ENCODE measurements at places on chromosomes 4 and X.
A peak's percentile ranks its signal among the peaks of the same experiment; 100 is the strongest.

- DNase-seq: no peak
Measured at GRCh38 chrX:40445691-40446090, 135.1 kb upstream of the ATP6AP2 start.

DNA sequence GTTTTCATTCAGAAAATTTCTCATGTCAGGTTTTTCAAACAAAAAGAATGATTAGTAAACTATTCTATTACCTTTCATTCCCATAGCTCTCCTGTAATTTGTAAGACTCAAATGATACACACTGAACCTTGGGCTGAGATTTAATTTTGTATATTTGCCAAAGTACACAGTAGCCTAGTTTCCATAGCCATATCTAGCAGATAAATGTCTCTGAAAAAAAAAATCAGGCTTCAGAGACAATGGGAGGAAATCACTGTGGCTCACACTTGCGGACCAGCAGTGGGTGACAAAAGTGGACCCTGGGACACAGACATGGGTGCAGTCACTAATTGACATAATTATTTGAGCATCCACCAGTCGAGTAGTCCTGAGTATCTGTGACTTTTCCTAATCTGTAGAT lies 46.6 kb downstream of the MAOA start:
- DNase-seq: no peak

DNA sequence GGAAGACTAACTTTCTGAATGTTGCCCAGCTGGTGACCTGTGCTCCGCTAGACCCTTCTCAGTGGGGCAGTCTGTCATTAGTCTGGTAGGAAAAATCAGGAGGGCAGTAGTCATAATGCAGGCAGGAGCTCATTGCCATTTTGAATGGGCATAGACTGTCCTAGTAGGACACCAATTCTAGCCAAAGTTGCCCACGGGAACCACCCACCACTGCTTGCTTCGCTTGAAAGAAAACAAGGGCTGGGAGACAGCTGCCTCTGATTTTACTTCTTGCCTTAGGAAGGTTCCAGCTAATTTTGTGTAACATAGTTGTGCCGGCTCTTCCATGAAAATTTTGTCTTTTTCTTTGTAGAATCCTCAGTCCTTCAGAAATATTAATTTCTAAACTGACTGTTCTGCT lies 23.3 kb downstream of the HOPX start:
- DNase-seq: no peak

- DNase-seq: no peak
Measured at GRCh38 chrX:1398431-1399340, 6.8 kb upstream of the SLC25A6 start.

DNA sequence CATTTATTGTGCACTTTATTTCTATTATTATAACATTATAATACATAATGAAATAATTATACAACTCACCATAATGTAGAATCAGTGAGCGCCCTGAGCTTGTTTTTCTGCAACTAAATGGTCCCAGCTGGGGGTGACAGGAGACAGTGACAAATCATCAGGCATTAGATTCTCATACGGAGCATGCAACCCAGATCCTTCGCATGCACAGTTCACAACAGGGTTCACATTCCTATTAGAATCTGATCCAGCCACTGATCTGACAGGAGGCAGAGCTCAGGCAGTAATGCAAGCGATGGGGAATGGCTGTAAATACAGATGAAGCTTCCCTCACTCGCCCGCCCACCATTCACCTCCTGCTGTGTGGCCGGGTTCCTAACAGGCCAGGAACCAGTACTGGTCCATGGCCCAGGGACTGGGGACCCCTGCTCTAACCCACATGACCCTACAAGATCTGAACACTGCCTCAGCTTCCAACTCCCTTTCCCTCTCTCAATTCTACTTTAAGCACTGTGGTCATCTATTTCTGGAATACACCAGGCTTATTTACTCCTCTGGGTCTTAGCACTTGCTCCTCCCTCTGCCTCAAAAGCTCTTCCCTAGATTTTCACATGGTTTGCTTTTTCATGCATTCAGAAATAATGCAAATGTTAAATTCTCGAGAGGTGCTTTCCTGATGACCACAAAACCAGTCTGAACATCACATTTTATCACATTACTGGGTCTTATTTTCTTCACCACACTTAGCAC lies 166.8 kb upstream of the HCCS start:
- DNase-seq: no peak

GRCh38 chr4:112002248-112002661 lies 143.0 kb upstream of the FAM241A start:
- no peak for DNase-seq

DNA sequence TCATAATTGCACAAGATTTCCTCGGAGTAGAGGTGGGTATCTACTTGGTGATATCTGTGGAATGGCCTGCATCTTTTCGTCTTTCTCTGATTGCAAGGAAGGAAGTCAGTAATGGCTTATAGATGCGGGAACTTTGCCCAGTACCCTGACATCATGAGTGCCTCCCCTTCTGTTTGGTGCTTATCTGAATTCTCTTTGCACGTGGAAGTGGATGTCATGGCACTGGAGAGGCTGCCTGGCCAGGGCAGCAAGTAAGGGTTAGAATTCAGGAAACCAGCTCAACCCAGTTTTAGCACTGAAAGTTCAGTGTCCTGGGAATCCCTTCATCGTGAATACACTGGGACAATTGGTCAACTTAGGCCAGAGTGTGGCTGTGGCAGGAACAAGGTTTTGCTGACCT lies 83.5 kb upstream of the RAPGEF2 start:
- no peak for DNase-seq

DNA sequence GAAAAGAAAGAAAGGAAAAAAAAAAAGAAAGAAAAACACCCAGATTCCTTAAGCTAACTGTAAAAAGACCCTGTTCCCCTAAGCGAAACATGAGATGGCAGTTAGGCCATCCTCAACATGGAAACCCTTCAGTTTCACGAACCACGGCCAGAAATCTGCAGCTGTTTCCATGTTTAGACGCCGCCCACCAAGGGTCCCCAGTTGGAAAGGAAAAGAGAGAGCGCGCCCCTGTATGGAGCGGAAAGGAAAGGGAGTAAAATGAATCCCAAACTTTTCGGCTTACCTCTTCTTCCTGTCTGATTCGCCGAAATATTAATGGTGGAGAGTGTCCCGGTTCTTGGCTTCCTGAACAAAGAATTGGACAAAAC lies 38.3 kb downstream of the MGARP start:
- DNase-seq: no peak

- DNase-seq: no peak
Measured at GRCh38 chr4:7131498-7132031, 60.8 kb upstream of the SORCS2 start.

DNA sequence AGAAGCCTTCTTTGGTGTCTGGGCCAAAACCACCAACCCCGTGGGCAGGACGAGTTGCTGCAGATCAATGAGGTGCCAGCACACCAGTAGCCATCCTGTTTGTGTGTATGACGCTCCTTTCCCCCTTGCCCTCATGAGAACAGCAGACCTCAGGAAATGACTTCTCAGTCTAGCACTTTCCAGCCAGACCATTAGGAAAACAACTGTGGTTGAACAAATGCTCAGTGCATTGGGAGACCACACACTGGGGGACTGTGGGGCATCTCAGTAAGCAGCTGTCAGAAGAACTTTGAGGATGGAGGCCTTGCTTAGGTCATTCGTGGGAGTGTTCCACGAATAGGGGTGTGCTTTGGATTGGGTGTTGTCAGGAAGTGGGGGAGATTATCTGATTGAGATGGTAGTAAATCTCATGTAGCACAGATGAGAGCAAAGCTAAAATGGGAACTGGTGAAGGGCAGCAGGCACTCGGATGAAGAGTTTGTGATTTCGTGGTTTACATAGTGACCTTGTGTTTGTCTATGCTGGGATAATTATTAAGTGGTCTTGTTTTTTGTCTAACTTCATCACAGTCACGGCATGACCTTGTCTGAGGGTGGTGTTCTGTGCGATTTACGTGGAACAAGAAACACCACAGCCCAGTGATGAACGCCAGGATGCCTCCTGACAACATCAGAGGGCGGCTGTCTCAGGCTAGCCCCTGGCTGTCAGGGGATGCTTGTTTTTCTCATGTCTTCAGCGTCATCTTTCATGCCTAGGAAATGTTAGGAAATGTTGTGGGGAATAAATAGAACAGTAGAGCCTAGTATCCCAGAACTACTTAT lies 70.1 kb downstream of the USP46 start:
- no peak for DNase-seq

GRCh38 chr4:80192937-80193336 lies 4.4 kb upstream of the PRDM8 start:
- DNase-seq: no peak

- no peak for DNase-seq
Measured at GRCh38 chrX:9141496-9141895, 107.6 kb upstream of the FAM9B start.

DNA sequence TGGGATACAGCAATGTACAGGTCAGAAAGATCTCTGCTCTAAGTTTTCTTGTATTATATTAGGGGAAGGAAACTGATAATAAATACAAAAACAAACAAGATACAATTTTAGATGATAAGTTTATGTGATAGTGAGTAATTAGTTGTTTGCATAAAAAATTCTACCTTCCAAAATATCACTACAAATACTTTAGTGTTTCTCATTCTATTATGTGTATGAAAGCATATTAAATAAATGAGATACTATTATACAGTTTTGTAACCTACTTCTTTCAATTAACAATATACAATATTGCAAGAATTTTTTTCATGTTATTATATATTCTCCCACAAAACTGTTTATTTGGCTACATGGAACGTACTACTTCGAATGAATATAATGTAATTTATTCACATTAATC lies 4.2 kb upstream of the FGF2 start:
- DNase-seq: no peak

DNA sequence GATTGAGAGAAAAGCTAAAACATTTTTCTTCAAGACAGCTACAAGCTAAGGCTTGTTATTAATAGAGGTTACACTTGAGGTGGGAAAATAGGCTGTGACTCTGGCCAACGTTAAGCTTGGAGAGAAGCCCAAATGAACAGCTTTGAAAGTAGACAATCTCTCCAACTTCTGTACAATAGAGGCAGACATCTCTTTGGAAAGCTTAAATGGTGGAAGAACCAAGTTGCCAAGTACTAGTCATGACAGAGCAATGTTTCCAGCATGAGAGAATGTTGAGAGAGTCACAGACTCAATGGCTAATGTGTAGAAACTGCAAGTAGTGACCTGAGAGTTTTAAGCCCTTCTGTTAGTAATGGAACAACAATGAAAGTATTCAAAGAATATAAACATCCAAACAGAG lies 298.1 kb downstream of the INPP4B start:
- no peak for DNase-seq

DNA sequence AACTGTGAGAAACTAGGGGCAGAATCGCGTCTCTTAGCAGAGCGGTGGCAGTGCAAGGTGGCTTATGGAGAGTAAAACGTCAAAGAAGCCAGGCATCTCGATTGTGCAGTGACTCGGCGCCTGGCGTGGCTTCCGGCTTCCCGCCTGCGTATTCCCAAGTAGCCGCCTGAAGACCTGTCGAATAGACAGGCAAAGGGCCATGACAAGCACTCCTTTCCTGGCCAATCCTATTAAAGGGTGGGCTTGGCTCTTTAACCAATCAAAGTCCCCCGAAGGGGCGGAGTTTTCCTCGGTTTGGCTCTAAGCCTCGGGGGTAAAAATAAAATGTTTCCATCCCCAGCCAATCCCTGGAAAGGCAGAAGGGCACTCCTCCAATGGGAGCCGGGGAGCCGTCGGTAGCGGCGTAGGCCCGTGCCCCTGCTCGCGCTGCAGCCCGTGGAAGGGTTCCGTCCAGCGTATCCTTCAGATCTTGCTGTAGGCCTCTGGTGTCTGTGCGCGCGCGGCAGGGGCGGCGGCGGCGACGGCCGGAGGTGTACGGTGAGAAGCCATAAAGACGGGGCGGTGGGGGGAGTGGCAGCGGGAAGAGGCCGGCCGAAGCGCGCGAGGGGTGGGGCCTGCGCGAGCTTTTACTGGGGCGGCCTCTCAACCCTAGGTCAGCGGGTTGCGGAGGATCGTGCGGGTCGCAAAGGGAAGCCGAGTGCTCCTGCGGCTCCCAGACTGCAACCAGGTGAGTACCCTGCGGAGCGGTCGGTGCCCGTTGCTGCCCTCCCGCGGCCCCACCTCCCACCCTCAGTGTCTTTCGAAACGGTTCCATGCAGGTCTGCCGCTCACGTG lies at the start of gene KANTR:
KANTR (plus strand) TSS at position 395 of the 834 bp plus-strand sequence. CDS start 30,131 bp downstream, outside the sequence.
- DNase-seq: peak; percentile 97

GRCh38 chr4:188779581-188779980 lies 640.3 kb downstream of the TRIML1 start:
- DNase-seq: no peak

DNA sequence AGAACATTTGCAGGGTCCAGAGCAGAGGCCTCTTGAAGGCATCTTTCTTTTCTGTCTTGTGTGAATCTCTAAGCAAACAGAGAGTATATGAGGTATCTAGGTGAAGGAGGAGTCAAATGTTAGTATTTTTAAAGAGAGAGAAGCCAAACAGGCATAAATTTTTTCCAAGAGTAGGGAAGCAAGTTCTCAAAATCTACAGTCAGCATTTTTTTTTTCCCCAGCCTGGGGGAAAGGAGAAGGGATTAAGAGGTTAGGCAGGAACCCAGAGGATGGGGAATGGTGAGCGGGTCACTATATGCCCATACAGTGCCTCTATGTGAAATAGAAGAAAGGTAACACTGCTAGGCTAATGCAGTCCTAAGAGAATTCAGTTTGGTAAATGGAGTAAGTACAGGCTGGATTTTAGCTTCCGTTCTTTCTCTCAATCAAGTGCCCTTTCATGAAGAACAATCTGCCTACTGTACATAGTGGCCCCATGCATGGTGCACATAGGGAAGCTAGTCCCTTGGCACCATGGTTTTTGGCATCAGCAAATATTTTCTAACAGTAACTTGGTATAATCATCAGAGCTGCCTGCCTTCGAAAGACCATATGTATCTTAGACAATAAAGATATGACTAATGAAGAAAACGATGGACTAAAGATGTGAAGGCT lies 163.1 kb upstream of the MAB21L2 start:
- no peak for DNase-seq

- no peak for DNase-seq
Measured at GRCh38 chrX:136525738-136526606, 6.0 kb upstream of the VGLL1 start.

DNA sequence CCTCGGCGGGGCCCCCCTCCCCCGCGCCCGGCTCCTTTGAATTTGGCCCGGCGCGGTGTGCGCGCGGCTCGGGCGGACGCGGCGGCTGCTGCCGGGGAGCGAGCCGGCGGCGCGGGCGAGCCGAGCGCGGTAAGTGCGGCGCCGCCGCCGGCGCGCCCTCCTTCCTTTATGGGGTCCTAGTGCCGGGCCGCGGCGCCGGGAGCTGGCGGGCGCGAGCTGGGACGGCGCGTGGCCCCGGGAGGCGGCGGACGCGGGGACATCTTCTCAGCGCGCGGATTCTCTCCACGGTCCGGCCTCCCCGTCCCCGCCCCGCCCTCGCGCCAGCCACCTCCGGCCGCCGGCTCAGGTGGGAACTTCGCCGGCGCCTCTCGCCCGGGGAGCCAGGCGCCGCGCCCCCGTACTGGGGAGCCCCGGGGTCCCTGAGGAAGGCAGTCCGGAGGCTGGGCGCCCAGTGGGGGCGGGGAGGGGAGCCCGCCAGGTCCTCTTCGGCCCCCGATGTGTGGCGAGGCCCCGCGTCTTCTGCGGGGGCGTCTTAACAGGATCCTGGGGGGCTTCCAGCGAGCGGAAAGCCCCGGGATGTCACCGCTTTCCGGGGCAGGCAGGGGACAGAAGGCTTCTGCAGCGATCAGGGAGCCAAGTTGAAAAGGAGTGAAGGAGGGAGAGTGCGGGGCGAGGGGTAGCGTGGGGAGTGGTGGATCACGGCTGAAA lies 98.4 kb upstream of the TENM3 start:
- DNase-seq: peak; percentile 23

All from SW480 (cell line).